Kasumi-1 (cell line): ENCODE measurements at places on chromosomes 12 and 14.

DNA sequence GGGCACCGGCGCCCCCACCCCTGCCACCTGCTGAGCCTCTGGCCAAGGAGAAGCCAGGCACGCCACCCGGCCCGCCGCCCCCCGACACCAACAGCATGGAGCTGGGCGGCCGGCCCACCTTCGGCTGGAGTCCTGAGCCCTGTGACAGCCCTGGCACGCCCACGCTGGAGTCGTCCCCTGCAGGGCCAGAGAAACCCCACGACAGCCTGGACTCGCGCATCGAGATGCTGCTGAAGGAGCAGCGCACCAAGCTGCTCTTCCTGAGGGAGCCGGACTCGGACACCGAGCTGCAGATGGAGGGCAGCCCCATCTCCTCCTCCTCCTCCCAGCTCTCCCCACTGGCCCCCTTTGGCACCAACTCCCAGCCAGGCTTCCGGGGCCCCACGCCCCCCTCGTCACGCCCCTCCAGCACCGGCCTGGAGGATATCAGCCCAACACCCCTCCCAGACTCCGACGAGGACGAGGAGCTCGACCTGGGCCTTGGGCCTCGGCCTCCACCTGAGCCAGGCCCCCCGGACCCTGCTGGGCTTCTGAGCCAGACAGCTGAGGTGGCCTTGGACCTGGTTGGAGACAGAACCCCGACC lies 6.5 kb downstream of the SETD1B start:
- no peak for DNase-seq

GRCh38 chr12:21296348-21296747 lies 38.4 kb downstream of the SLCO1A2 start:
- no peak for DNase-seq

DNA sequence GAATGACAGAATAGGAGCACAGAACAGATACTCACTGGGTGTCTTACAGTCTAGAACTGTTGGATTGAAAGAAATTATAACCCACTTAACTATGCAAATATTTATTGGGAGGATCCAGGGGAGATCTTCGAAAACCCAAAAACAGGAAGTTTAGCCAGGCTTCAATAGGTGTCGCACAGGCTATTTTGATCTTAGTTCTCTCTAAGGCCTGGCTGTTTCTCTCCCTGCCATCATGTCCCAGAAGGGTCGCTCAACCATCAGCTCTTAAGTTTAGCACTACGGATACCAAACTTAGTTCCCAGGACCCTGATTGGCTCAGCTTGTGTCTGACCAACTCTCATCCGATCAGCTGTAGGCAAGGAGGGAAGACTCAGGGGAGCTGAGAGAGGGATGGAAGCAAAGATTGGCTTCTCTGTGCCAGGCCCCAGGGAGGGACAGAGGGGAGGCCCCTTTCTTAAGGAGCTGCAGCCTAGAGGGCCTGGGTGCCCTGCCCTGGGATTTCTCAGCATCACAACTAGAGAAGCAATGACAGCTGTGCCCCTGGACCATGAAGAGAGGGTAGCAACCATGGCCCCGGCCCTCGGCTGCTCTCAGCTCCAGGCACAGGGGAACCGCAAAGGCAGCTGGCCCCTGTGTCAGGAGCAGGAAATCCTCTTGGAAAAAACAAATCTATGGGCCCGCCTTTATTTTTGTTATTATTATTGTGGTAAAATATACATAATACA lies 13.5 kb downstream of the PHETA1 start:
- no peak for DNase-seq

DNA sequence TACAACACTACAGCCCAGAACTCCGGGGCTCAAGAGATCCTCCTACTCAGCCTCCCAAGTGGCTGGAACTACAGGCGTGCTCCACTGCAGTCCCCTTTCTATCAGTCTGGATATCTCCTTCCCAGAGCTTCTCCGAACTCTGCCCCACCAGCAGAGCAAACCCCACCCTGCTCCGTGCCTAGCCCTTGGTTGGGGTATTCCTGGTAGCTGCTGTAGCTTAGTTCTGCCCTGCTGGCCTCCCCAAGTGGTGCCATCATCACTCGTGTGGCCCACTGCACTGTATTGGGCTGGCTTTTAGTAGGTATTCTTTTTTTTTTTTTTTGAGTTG lies 9.5 kb downstream of the HSP90AA1 start:
- no peak for DNase-seq

DNA sequence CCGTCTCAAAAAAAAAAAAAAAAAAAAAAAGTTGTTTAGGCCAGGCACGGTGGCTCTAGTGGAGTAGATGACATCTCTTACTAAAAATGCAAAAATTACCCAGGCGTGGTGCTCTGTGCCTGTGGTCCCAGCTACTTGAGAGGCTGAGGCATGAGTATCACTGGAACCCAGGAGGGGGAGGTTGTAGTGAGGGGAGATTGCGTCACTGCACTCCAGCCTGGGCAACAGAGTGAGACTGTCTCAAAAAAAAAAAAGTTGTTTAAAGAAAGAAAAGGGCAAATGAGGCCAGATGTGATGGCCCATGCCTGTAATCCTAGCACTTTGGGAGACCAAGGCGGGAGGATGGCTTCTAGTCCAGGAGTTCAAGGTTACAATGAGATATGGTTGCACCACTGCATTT lies 36.6 kb upstream of the SPPL3 start:
- DNase-seq: no peak

- no peak for DNase-seq
These were observed 146.1 kb upstream of the NOS1 start for GRCh38 chr12:117507548-117507947.

- no peak for DNase-seq
These were observed 357.4 kb downstream of the C12orf50 start for GRCh38 chr12:87671757-87672156.

DNA sequence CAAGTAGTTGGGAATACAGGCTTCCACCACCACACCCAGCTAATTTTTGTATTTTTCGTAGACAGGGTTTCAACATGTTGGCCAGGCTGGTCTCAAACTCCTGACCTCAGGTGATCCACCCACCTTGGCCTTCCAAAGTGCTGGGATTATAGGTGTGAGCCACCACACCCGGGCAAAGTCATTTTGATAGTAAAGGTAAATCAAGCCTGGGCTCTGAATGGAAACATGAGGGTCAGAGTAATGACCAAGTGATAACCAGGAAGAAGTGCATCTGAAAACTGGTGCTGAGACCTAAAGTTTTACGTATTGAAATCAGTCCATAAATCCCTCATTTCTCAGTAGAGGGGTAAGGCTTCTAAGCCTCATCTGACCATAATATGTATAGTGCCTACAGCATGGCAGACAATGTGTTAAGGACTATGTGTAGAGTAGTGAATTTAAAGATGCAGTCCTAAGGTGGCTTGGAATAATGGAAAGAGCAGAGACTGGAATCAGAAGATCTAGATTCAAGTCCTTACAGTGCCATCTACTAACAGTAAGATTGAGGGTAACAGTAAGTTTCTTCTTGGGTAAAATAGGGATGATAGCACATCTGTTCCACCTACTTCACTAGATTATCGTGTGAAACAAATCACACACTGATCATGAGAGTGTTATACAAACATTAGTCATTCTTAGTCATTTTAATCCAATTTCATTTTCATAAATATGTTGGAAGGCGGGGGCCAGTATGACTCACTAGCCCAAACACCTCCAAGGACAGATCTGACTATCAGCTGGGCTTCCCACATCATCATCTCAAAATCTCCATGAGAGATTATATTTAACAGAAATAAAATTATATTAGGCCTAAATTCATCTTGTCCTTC lies 11.2 kb downstream of the MAP4K5 start:
- DNase-seq: no peak

DNA sequence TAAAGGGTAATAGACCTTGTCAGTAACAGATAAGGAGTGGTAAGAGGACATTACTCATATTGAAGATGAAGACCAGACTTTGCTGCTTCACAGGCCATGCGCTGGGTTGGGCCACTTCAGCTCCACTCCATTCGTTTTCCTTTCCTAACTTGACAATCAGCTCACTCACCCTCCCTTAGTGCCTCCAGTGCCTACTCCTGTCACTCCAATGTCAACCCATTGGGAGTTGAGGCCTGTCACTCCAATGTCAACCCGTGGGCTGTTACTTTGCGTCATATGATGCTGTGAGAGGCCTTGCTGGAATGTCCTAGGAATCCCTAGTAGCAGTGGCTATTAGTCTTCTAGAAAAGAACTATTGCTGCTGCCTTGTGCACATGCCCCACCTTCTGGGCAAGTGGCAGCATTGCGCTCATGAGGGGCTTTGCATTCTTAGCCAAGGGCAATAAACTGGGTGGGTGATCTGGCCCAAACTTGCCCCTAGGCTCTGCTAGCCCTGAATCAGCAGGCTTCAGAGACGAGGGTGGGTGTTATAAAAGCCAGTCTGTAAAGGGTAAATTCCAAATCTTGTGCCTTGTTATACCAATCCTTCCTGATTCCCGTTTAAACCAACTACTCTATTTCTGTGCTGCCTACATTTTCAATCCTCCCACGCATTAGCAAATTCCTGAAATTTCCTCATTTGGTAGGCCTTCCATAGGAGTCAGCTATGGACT lies 36.1 kb downstream of the BAZ2A start:
- peak; percentile 74 for DNase-seq

DNA sequence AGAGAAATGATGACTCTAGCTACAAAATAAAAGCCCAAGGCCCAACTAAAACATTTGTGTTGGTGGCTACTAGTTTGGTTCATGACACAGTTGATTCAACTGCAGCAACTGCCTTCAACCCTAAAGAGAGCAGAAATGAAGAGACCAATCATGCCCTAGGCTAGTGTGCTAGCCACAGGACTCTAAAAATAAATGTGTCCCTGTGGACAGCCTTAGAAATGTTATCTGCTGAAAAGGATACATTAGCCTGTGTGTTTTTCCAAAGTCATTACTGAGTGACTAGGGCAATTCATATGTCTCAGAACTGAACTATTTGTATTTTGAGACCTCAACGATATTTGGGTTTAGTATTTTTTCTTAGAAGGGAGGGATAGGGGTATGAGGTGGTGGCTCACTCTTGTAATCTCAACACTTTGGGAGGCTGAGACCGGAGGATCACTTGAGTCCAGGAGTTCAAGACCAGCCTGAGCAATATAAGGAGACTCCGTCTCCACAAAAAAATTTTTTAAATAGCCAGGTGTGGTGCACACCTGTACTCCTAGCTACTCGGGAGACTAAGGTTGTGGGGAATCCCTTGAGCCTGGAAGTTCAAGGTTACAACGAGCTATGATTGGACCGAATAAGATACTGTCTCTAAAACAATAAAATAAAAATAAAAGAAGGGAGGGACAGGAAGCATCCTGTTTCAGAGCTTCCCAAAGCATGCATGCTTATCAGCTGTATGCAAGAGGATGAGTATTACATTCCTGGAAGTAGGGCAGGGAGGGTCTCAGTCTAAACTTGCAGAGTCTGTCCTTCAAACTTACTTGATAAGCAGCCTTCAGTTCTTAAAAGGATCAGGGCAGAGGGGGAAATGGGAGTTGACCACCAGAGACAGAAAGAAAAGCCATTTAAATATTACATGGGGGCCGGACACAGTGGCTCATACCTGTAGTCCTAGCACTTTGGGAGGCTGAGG lies 29.6 kb upstream of the NAP1L1 start:
- DNase-seq: no peak

DNA sequence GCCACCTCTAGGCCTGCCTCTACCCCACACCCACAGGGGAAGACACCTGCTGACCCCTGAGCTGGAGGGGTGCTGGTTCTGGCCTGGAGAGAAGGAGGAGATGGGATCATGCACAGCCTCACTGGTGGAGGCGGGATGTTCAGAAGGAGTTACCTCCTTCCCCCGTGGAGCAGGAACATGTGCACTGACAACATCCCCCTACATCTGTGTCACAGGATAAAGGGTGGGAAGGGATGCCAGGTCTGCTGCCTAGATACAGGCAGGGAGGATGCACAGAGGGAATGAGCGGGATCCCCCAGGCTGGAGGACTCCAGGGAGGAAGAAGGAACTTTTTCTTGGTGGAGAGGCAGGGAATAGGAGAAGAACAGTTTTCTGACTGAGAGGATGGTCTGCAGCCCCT lies 8.8 kb downstream of the NRXN3 start:
- DNase-seq: no peak

DNA sequence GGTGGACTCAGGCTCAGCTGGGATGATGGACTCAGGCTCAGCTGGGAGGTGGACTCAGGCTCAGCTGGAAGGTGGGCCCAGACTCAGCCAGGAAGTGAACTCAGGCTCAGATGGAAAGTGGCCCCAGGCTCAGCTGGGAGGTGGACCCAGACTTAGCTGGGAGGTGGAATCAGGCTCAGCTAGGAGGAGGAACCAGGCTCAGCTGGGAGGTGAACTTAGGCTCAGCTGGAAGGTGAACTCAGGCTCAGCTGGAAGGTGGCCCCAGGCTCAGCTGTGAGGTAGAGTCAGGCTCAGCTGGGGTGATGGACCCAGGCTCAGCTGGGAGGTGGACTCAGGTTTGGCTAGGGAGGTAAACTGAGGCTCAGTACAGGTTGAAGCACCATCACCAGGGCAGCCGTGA lies 21.8 kb upstream of the C14orf180 start:
- DNase-seq: no peak

DNA sequence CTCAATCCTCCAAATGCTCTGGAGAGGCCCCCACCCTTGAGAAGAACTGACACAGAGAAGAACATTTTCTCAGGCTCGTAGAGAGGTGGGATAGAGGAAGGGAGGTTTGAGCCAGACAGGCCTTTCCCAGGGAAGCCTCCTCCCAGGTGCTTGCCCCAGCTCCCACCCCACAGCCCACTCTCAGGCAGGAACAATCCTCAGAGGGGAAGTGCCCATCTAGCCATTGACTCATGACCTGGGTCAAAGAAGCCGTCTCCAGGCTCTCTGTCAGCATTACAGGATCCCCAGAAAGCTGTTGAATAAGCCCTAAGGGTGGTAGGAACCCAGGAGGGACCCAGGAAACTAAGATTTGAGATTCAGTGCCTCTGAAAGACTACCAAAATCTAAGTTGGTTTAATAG lies 3.8 kb downstream of the AQP6 start:
- no peak for DNase-seq

DNA sequence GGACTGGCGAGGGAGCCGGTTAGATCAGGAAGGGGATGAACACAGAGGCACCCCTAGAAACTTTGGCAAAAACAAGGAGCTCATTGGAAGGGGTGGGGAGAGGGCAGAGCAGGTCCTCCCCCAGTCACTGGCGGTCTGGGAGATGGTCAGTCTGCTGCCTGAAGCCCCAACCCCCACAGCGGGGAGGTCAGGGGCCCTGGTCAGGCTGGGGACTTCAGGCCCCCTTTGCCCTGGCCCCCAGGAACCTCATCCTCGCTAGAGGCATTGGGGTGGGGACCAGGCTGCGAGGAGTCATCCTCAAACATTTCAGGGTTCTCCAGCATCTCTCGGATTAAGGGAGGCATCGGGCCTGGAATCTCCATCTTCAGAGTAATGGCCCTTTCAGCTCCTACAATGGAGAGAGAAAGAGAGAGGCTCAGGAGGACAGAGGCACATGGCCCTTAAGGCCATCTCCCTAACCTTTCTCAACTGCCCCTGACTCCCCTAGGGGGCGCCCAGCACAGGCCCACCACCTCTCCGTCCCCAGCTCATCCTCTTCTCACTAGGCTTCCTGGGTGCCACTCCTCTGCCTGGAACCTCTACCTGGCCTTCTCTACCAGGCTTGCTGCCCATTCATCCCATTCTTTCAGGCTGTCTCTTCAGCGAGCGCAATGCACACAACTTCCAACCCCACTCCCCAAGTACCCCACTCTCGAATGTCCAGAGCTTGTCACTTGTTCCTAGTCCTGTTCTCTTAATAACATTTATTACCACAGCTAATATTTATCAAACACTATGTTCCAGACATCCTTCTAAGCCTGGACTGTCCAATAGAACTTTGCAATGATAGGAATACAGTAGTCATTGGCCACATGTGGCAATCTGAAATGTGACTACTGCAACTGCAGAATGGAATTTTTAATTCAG lies 4.7 kb upstream of the ITGB7 start:
- peak; percentile 39 for DNase-seq
